ENCODE measurements at places on chromosomes 13 and 19. TPM values are rescaled to one million over a fixed set of nuclear protein-coding genes. Genes with fewer than 3 reads are reported as not detected.

The COX7A1 gene
- polyA plus RNA-seq: 25.7 TPM

The MYO16 gene
- 0.48 TPM for polyA plus RNA-seq

The DNAJC3 gene
- polyA plus RNA-seq: 38.1 TPM

The C19orf12 gene
- 26.0 TPM for polyA plus RNA-seq

The SSC5D gene
- polyA plus RNA-seq: 1.9 TPM

The ADGRE3 gene
- polyA plus RNA-seq: not detected

The HSPB6 gene
- 19.4 TPM for polyA plus RNA-seq

The FXYD1 gene
- polyA plus RNA-seq: 32.1 TPM

The LAIR2 gene
- polyA plus RNA-seq: not detected

The DMKN gene
- polyA plus RNA-seq: 69.7 TPM

DNA sequence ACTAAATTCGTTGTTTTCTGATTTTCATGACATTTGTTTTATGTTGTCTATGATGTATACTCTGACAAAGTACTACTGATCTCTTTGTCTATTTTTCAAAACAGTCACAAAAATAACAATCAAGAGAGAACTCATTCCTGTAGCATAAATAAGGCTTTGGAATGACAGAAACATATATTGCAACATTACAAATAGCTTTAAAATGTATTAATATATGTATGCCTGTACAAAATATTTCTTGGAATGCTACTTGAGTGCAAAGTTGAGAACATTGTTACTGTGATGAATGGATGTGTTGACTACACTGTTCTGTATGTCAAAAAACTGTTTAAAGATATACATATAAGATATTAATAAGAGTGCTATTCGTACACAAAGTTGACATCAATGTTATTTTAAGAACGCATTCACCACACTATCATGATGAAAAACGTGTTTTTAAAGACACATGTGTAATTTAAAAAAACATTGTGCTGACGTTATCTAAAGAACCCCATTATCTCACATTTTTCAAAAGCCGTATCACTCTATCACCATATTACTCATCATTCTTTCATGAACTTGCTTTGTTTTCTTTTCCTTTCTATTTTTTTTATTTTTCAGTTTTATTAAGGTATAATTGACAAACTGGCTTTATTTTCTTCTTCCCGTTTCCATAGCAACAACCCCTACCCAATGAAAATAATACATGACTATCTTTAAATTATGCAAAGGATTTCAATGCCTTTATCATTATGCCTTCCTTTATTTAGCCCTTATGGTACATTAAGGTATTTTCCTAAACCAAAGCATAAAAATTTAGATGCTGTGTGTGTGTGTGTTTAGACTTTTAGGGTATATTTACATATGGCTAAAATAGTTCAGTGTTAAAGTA is 918.8 kb downstream of the SLITRK1 start:
- DNase-seq: no peak

DNA sequence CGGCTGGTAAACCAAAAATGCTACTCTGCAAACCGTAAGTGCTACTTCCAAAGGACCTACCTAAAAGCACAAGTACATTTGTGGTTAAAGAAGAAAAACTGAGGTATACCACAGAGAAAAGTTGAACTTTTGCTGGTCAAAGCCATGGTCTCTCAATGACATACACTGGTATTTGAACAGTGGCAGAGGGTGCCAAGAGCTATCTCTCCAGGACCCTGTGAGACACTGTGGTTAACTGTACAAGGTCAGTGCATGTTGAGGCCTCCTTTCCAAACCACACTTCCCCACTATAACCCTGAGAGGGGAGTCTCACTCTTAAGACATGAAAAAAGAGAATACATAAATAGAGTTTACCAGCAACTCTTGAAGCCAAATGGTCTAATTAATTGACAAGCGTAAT is 49.5 kb downstream of the COL4A1 start:
- no peak for DNase-seq

DNA sequence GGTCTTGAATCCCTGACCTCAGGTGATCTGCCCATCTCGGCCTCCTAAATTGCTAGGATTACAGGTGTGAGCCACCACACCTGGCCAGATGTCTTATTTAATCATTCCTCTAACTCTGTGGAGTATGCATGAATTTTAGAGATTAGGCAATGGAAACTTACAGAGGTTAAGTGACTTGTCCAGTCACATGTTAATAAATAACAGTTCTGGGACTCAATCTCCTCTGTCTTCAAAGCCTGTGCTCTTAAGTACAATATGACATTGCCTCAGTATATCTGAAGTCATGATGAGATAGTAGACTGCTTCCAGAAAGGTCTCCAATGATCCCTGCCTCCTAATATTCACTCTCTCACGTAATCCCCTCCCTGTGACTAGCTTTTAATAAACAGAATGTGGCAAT is 72.9 kb upstream of the TDRD3 start:
- no peak for DNase-seq

GRCh38 chr19:2334986-2335846 is 6.7 kb downstream of the SPPL2B start:
- DNase-seq: no peak

- no peak for DNase-seq
These were observed 48.2 kb downstream of the PTPRS start for GRCh38 chr19:5292453-5292821.

GRCh38 chr13:95678967-95679366 is 2.0 kb downstream of the DNAJC3 start:
- DNase-seq: no peak

DNA sequence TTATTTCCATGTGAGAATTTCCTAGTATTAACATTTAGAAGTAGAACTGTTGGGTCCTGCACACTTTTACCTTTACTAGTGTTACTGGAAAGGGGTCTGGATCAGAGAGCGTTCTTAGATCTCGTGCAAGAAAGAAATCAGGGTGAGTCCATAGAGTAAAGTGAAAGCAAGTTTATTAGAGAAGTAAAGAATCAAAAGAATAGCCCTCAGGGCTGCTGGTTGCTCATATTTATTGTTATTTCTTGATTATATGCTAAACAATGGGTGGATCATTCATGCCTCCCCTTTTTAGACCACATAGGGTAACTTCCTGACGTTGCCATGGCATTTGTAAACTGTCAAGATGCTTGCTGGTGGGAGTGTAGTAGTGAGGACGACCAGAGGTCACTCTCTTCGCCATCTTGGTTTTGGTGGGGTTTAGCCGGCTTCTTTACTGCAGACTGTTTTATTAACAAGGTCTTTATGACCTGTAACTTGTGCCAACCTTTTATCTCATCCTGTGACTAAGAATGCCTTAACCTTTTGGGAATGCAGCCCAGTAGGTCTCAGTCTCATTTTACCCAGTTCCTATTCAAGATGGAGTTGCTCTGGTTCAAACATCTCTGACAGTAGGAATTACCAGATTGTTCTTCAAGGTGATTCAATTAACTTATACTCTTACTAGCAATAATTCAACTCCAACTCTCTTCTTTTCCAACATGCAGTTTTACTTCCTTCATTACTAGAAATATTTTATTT is 27.4 kb downstream of the NDFIP2 start:
- no peak for DNase-seq

- no peak for DNase-seq
These were observed 8.3 kb downstream of the TRPM4 start for GRCh38 chr19:49165865-49166301.

GRCh38 chr13:105008604-105009003 is 1526.9 kb downstream of the EFNB2 start:
- DNase-seq: no peak

DNA sequence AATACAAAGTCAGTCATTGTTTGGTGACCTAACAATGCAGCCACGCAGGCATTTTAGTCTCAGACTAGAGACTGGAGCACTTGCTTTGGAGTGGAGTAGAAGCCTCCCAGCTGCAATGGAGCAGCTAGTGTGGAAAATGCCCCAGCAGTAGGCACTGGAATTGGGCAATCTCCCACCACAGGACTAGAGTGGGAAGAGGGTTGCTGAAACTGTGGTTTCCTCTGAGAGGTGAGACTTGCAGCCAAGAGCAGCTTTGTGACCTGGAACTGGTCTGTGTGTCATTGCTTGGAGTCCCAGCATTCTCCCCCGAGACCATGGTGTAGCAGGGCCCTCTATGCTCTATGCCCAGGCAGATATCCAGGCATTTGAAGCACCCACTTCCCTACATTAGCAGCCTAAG is 556.3 kb downstream of the UQCRFS1 start:
- no peak for DNase-seq

GRCh38 chr19:19191768-19192077 is 229 bp downstream of the BORCS8 start:
- DNase-seq: no peak

GRCh38 chr19:5112681-5113575 is 144.0 kb downstream of the KDM4B start:
- DNase-seq: no peak

DNA sequence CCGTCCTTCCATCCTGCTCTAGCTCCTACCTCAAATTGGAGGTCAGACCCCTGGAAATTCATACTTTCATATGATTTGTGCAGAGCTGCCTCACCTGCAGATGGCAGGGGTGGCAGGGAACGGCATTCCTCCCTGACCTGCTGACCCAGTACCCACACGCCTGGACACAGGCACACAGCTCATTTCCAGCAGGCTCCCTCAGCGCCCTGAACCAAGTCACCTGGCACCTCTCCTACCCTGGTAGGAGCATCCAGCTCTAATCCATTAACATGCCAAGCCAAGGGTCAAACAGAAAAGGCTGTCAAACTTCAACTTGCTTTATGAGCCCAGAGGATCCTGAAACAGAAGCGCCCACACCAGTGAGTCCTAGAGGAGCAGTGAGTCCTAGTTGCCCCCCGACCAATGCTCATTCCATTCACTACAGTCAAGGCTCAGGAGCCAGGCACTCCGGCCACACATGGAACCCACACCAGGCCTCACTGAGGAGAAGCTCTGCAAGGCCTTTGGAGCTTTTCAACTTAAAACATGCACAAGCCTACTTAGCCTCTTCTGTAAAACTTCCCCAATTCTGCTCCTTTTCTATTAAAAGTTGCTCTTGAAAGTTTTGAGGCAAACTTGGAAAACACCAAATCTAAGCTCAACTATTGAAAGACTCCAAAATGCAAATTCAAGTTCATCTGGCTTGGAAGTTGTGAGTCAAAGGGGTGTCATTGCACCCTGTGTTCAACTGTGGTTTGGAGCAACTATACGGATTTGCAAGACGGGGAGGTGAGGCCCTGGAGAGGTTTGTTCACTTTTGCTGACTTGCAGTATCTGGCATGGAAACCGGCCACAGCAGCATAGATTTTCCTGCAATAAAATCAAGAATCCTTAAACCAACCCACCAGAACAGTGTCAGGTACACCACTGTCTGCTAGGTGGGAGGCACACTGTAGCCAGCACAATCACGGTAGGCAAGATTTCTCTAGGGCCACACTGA is 96.7 kb downstream of the CRYL1 start:
- no peak for DNase-seq

GRCh38 chr19:50858886-50859285 is 4.2 kb downstream of the KLK3 start:
- no peak for DNase-seq

- no peak for DNase-seq
These were observed 11.5 kb upstream of the CYP4F3 start for GRCh38 chr19:15629003-15629880.

DNA sequence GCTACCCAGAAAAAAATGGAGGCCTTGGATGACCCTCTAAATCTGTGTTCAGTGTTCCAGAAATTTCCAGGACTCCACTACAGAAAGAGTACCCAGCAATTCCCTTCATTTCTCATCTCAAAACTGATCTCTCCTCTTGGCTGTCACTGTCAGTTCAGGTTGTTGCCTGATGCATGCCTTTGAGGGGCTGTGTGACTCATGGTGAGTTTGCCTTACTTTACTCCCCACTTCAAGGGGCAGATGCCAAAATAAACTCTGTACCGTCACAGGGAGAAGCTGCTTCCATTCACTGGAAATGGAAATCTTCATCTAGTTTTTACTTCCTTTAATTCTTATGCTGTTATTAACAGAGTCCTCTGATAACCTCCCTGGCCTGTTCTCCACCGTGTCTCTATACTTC is 1075.0 kb downstream of the DIAPH3 start:
- no peak for DNase-seq

- DNase-seq: no peak
These were observed 15.5 kb downstream of the MKNK2 start for GRCh38 chr19:2035590-2035991.

DNA sequence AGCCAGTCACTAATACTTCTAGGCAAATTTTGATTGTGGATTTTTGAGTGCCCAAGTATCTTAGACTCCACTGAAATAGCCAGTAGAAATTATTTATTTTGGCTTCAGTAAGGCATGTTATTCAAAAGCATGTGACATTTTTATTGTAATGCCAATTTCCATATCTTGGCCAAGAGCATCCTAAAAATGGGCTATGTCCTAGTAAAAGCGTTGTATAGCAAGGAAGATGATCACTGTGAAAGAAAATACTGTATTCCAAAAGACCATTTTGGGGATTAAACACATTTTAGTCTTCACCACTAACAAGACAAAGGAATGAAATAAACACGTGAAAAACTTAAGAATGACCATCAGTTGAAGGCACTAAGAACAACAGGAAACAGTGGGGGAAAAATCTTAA is 149.1 kb downstream of the NUFIP1 start:
- DNase-seq: no peak

GRCh38 chr13:38365661-38366060 is 16.0 kb downstream of the UFM1 start:
- DNase-seq: no peak

DNA sequence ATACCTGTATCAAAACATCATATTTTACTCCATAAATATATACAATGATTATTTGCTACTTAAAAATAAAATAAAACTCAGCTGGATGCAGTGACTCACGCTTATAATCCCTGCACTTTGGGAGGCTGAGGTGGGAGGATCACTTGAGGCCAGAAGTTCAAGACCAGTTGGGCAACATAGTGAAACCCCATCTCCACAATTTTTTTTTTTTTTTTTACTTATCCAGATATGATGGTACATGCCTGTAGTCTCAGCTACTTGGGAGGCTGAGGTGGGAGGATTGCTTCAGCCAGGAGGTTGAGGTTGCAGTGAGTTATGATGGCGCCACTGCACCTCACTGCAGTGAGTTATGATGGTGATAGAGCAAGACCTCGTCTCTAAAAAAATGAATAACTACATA is 22.4 kb downstream of the POU2F2 start:
- DNase-seq: no peak

DNA sequence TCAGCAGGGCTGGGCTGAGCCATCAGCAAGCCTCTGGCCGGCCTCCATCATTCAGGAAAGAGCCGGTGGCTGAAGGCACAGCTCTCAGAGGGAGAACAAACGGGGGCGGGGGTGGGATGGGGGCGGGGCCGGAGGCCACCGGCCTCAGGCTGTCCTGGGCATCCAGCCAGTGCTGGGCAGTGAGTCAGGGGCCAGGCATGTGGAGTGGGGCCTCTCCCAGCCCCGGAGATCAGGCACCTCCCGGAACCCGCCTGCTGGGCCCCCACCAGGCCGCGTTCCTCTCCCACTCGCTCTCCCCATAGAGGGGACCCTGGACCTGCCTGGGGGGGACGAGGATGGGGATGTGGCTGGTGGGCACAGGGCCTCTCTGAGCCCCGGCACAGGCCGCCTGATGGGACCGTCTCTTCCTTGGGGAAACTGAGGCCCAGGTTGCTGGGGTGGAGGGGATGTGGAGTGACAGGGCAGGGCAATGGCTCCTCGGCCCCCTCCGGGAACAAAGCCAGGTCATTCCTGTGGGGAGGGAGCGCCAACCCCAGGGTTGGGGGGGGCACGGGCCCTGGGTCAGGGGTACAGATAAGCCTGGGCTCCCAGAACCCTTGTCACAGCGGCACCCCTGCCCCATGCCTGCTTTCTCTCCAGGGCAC is 12.9 kb downstream of the SPC24 start:
- no peak for DNase-seq

GRCh38 chr13:52808842-52809219 is 39.6 kb downstream of the PCDH8 start:
- no peak for DNase-seq

Measured in left renal cortex interstitium (tissue), 4 donors.